Suppressor macrophage treated with lipopolysaccharide for 4 hours (primary cell): ENCODE measurements at places on chromosomes 1 and 21.

- peak; percentile 42 for DNase-seq
Observed at GRCh38 chr1:151494741-151495281, 16.4 kb upstream of the CGN start.

- no peak for DNase-seq
Observed at GRCh38 chr1:54077359-54077758, 24.0 kb downstream of the TCEANC2 start.

GRCh38 chr1:155166471-155167165 is 6.5 kb downstream of the KRTCAP2 start:
- no peak for DNase-seq

DNA sequence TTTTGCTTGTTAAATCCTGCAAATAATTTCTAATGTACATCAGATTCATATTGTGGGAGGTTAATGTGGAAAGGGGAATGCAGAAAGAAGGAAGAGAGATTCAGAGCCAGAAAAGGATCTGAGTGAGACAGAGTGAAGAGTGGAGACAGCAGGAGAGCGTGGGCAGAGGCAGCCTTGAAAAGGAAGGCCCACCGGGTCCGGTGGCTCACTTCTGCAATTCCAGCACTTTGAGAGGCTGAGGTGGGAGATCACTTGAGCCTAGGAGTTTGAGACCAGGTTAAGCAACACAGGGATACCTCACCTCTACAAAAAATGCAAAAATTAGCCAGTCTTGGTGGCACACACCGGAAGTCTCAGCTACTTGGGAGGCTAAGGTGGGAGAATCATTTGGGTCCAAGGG is 222.0 kb upstream of the RAB4A start:
- DNase-seq = no peak

- no peak for DNase-seq
Observed at GRCh38 chr1:215044151-215044550, 38.4 kb upstream of the KCNK2 start.

GRCh38 chr1:157932069-157932468 is 61.4 kb upstream of the KIRREL1 start:
- peak; percentile 36 for DNase-seq

DNA sequence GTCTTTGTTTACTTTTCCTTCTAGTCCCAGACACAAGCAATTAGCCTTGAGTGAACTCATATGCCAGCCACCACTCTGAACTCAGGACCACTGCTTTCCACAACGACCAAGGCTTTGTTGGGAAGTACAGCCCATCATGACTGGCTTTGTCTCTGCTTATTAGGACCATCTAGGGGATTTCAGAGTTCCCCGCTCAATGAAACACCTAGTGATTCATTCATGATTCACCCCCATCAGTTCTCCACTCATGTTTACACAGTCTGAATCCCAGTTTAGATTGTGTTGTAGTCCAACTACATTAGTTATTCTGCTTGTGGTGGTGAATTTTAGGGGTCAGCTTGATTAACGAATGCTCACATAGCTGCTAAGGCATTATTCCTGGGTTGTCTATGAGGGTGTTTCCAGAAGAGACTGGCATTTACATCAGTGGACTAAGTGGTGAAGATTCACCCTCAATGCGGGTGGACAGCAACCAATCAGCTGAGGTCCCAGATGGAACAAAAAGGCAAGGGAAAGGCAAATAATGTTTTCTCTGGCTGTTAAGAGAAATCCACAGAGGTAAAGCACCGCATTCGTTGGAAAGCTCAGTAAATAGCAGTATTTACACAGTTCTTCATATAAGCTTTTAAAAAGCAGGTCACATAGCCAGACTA is 122.7 kb downstream of the RGS21 start:
- no peak for DNase-seq

GRCh38 chr21:41916888-41917433 is 36.9 kb downstream of the C2CD2 start:
- no peak for DNase-seq

GRCh38 chr1:55400508-55400907 is 185.3 kb upstream of the USP24 start:
- no peak for DNase-seq

DNA sequence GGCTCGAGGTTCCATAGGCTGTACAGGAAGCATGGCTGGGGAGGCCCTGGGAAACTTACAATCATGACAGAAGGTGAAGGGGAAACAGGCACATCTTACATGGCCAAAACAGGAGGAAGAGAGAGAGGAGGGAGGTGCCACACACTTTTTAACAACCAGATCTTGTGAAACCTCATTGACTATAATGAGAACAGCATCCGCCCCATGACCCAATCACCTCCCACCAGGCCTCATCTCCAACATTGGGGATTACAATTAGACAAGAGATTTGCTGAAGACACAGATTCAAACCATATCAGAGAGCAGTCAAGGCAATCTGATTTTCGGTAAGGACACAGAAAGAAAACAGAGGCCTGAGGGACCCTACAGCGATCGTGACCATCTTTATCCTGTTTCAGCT is 41.7 kb downstream of the TNFRSF9 start:
- no peak for DNase-seq

DNA sequence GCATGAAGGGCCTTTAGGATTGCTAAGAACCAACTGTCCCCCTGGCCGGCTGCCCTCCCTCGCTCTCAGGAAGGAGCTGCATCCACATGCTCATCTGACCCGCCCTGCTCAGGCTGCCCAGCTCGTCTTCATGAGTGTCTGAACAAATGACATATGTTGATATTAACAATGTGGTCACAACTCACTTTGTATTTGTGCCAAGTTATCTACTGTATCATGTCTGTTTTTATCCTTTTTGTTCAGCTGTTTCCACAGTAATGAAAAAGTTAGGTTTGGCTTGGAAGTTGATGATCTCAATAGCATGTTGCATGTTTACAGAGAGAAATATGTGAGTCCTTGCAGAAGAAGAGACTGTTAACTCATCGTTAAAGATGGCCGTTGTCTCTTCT is 75.1 kb downstream of the PHTF1 start:
- DNase-seq = no peak

GRCh38 chr1:167720965-167721616 is 691 bp upstream of the MPZL1 start:
- DNase-seq = peak; percentile 75

- no peak for DNase-seq
Observed at GRCh38 chr1:117631359-117632160, 25.7 kb downstream of the TENT5C start.

DNA sequence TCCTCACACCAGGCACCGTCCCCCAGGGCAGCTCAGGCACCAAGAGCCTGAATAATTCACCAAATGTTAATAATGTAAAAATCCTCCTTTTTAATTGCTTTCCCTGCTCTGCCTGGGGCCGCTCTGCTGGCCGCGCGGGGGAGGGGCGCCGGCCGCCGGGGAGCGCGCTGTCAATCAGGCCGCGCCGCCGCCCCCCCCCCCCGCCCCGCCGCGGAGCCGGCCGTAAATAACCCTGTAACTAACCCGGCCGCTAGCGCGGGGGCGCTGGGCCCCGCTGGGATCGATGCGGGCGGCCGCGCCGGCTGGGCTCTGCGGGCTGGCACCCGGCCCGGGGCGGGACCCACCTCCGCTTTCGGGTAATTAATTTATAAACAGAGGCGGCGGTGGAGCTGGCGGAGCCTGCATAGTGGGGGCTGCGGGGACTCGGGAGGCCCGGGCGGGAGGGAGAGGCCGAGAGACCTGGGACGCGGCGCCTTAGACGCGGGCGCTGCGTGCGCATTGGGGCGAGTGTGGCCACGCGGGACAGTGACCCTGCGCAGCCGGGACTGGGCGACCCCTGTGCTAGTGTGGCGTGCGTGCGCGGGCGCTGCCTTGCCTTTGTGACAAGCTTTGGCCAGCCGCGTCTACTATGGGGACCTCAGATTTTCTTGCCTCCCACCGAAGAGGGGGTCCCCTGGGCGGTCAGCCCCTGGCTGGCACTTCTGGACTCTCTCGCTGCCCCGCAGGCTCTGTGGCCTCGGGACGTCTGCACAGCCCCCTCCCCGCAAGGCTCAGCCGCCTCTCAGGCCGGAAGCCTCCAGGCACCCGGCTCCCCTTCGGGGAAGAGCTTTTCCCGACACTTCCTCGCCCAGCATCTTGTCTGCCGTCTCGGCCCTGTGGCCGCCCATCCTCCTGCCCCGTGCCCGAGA is 16.6 kb downstream of the SAMD11 start:
- DNase-seq = no peak

DNA sequence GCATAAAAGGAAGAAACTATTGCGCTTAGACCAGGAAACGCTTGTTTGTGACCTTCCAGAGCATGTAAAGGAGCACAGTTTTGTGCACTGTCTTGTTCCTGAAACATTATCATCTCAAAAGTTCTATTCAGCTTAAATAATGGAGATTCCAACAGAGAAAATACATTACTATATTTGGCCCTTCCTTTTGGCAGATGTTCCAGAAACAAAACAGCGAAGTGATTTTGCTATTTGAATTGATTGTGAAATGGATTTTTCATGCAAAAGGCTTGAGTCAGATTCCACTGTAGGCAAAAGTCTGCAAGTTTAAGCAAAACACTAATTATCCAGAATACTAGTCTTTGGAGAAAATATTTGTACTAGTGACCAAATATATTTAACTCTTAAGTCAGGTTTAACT is 80.3 kb upstream of the PTBP2 start:
- no peak for DNase-seq

GRCh38 chr1:93631626-93632365 is 49.8 kb downstream of the BCAR3 start:
- DNase-seq = peak; percentile 21

DNA sequence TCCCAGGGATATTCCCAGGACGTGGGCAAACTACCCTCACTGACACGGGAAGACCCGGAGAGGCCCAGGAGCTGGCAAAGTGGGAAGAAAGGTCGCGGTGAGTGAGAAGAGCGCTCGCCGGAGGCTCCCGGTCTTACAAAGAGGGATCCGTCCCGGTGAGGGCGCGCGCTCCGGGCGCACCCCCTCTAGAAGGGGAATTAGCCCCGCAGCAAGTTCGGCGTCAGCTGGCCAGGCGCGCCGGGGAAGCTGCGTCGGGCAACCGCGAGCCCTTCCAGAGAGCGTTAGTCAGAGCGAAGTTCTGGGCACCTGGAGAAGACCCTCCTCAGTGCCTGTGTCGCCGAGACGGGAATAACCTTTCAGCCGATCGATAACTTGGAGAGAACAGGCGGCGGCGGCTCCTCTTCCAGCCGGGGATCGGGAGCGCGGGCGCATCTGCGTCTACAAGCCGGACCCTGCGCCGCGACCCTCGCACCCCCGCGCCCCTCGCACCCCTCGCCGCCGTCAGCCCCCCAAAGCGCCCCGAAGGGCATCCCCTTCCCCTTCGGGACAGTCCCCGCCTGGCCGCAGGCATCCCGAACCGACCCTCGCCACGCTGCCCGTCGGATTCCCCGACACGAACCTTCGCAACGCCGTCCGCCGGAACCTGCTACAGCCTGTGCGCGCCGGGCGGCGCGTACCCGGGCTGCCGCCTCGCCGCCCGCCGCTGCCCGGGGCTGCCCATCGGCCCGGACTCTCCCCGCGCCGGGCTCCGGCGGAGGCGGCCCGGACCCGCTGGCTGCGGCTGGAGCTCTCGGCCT is 485 bp downstream of the SIPA1L2 start:
- DNase-seq = peak; percentile 31

GRCh38 chr1:222413436-222413835 is 134.5 kb downstream of the HHIPL2 start:
- DNase-seq = no peak

DNA sequence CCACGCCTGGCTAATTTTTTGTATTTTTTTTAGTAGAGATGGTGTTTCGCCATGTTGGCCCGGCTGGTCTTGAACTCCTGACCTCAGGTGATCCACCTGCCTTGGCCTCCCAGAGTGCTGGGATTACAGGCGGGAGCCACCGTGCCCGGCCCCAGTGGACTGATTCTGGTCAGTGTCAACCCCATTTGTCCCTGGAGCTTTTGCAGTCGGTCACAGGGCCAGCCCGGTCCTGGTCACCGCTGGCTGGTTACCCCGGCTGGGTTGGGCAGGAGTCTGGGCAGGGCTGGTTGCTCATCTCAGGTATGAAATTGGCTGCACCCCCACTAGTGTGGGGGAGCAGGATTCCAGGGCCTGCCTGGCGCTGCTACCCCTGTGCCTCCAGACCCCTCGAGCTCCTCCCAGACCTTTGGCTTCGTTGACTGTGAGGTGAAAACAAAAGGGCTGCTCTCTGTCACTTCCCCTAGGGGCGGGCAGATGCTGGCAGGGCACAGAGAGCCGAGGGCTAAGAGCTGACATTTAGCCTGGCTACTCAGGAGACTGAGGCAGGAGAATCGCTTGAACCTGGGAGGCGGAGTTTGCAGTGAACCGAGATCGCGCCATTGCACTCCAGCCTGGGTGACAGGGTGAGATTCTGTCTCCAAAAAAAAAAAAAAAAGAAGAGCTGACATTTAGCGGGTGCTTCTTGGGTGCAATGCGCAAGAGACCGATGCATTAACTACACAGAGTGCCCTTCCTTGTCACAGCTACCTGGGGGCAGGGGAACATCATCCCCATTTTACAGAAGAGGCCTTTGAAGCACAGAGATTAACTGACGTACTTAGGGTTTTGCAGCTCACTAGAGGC is 10.6 kb downstream of the TNFRSF1B start:
- DNase-seq = no peak

GRCh38 chr1:66266756-66267155 is 267.2 kb upstream of the SGIP1 start:
- DNase-seq = no peak

DNA sequence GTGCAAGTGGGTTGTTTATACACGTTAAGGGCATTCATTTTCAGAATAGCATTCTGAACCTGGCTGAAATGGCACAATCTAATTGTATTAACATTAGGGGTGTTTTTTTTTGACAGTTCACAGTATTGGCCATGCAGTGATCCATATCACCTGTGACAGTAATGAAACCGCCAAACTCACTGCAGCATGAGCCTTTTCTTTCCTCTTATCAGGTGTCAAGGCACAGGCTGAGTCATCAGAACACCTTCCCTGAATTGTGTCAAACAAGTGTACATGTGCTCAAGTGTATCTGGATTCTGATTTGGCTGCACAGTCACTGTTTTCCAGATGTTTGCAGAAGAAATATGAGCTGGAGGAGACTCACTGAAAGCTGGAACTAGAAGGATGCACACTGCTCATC is 47.7 kb upstream of the C8B start:
- no peak for DNase-seq

- DNase-seq = no peak
Observed at GRCh38 chr1:239185245-239185619, 201.1 kb upstream of the CHRM3 start.

DNA sequence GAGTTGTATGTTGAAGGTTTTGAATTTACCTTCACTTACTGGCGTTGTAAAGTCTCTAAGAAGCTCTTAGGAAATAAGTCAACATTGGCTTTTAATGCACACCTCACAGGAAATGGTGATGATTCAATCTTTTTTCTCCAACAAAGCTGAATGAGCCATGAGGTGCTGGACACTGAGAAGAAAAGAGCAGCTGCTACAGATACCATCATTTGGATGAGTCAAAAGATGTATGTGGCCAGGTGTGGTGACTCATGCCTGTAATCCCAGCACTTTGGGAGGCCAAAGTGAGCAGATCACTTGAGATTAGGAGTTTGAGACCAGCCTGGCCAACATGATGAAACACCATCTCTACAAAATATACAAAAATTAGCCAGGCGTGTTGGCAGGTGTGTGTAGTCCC is 3.3 kb upstream of the IL23R start:
- no peak for DNase-seq

DNA sequence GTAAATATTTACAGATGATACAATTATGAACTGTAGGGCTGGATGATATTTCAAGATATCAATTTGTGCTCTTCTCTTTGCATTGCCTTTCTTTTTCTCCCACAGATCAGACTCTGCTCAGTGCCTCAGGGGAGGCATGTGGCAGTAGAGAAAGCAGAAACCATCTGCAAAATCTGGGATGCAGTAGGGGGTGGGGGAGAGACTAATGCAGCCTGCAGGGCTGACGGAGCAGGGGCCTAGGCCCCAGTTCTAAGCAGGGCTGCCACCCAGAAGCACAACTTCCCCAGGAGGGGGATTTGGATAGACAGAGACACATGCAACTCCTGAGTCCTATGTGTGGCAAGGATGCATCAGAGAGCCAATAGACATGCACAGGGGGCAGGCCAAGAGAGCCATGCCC is 511.6 kb downstream of the SMYD3 start:
- DNase-seq = no peak
